ENCODE measurements at places on chromosomes 5 and 9.
A peak's percentile ranks its signal among the peaks of the same experiment; 100 is the strongest.

DNA sequence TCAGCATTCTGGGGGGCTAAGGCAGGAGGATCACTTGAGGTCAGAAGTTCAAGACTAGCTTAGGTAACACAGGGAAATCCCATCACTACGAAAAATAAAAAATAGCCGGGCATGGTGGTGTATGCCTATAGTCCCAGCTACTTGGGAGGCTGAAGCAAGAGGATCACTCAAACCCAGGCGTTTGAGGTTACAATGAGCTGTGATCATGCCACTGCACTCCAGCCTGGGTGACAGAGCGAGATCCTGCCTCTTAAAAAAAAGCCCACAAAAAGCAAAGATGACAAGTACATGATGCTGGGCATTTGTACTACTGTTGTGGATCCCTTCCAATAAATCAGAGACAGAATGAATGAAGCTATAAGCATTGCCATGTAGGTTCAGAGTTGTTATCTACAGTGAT lies 320.1 kb upstream of the PANK3 start:
- no peak for DNase-seq

DNA sequence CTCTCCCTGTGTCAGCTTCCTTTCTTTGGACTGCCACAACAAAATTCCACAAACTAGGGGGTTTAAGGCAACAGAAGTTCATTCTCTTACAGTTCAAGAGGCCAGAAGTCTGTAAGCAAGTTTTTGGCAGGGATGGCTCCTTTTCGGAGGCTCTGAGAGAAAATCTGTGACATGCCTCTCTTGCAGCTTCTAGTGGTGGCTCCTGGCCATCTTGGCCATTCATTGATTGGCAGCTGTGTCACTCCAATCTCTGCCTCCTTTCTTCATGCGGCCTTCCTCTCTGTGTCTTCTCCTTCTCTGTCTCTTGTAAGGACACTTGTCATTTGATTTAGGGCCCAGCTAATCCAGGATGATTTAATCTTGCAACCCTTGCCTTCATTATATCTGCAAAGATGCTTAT lies 2.0 kb upstream of the NEUROG1 start:
- DNase-seq: no peak

GRCh38 chr5:22249209-22249729 lies 603.9 kb downstream of the CDH12 start:
- DNase-seq: no peak

GRCh38 chr5:17019324-17019723 lies 83.2 kb upstream of the MYO10 start:
- DNase-seq: no peak

GRCh38 chr5:15074651-15075050 lies 203.1 kb upstream of the ANKH start:
- no peak for DNase-seq

- no peak for DNase-seq
These were observed 26.3 kb upstream of the SYNPO start for GRCh38 chr5:150613991-150614660.

- no peak for DNase-seq
These were observed 55.9 kb upstream of the KCNMB1 start for GRCh38 chr5:170444969-170445505.

GRCh38 chr9:5813824-5814223 lies 19.1 kb downstream of the ERMP1 start:
- DNase-seq: no peak

GRCh38 chr9:81214975-81215374 lies 474.4 kb downstream of the TLE1 start:
- no peak for DNase-seq

DNA sequence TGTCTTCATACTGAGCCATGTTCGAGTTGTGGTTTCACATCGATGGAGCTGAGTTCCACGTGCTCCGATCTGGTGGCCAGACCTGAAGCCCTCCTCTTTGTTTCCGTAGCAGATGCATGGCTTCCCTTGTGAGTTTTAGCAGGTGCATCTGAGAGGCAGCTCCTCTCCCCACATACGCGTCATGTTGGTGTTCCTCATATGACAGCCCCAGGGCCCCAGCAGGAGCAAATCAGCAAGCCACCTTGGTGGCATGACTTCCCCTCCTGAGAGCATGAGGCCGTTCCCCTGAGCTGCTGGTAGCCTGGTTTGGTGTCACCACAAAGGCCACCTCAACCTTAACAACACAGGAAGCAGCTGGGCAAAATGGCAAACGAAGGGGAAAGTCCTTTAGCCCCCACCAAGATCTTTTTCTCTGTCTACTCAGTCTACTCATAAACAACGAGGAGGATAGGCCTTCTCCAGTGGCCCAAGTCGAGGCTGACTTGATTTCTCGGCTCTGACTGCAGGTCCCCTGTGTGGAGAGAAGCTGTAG lies 5.9 kb downstream of the CYFIP2 start:
- DNase-seq: peak; percentile 67

GRCh38 chr9:98288881-98289280 lies 33.4 kb upstream of the TBC1D2 start:
- DNase-seq: no peak

- no peak for DNase-seq
These were observed 88.5 kb upstream of the DAB2 start for GRCh38 chr5:39513236-39513635.

DNA sequence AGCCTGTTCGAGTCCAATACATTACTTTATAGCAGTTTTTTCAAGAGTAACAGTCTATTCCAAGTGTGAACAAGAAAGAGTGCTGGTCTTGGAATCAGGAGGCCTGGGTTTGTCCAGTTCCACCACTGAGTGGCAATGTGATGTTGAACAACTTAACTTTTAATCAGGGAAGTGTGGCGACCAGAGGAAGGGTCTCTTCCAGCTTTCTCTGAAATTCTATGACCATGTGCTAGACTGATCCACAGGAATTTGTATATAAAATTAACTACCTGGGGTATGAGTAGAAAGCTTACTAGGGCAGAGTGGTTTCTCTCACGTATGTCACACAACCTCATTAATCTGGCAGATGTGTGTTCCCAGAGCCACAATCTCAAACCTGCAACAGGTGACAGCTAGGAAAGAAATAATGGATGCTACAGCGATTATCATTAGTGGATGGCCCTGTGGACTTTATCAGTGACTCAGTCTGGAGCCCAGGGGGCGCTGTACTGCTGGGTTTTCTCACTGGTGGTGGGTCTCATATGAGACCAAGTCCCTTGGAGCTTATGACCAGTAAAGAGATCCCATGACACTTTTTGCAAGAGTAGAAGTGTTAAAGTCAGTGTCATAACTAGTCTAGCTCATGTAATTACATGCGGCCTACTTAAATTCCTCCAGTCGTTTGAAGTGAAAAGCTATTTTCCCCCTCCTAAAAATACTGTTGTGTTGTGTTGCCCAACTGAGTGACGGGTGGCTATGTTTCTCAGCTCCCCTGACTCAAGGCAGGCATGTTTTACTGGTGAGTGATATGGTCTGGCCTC lies 116.5 kb downstream of the GDNF start:
- DNase-seq: no peak

- no peak for DNase-seq
These were observed 24.6 kb downstream of the PDZD2 start for GRCh38 chr5:31663519-31663918.

- no peak for DNase-seq
These were observed 13.7 kb downstream of the C6 start for GRCh38 chr5:41199660-41200059.

GRCh38 chr9:111925784-111926183 lies 29.2 kb downstream of the UGCG start:
- DNase-seq: no peak

DNA sequence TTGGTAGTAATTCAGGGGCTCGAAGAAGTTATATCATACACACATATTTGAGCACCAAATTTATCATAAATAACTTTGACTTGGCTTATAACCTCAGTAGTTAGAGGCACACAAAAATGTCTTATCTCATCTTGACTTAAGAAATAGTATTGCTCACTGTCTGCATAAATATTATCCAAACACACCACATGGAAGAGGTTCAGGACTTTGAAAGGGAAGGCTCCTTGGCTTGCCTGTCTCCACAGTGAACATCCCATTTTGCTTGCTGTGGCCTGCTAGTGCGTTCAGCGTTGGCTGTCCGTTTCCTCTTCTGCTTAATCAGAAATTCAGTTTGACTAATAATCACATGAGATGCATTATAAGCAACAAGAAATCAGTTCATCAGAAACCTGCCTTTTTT lies 13.9 kb downstream of the GRXCR2 start:
- DNase-seq: no peak

DNA sequence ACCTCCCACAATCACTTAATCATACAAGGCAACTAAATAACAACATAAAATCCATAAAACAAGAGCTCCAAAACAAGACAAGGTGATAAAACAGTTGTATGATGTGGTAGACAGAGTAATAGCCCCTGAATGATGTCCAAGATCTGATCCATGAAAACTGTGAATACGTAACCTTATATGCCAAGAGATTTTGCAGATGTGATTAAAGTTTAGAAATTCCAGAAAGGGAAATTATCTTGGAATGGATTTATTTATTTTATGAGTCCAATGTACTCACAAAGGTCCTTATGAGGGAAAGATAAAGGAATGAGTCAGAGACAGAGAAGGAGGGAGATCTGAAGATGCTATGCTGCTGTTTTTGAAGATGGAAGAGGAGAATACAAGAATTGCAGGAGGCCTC lies 1775.7 kb upstream of the C9orf72 start:
- DNase-seq: no peak

GRCh38 chr5:65126542-65127069 lies 355.1 kb downstream of the ADAMTS6 start:
- no peak for DNase-seq

GRCh38 chr5:139761057-139761450 lies 34.6 kb upstream of the PSD2 start:
- no peak for DNase-seq

- DNase-seq: peak; percentile 57
These were observed 20.0 kb upstream of the RUFY1 start for GRCh38 chr5:179530069-179530998.

- no peak for DNase-seq
These were observed 159.7 kb upstream of the SEMA6A start for GRCh38 chr5:116733991-116734975.

- no peak for DNase-seq
These were observed 173.2 kb downstream of the RGS3 start for GRCh38 chr9:113636693-113637092.

GRCh38 chr9:96376891-96377874 lies 6.3 kb downstream of the SLC35D2 start:
- DNase-seq: no peak

DNA sequence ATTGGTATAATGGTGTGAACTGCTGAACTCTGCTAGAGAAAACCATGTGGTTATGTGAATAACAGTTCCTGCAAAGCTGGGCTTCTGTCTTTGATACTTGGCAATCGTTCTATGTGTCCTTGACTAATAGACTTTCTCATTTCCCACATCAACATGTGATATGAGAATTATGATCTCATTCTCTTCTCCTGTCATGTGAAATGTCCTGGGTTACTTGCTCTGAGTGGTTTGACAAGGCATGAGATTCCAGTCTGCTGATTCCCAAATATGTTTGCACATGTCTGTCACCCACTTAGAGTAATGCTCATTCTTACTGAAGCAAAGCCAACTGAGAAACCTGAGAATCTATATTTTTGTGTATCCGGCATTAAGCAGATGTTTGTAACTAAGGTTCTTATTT lies 141.2 kb downstream of the PARP8 start:
- DNase-seq: no peak

DNA sequence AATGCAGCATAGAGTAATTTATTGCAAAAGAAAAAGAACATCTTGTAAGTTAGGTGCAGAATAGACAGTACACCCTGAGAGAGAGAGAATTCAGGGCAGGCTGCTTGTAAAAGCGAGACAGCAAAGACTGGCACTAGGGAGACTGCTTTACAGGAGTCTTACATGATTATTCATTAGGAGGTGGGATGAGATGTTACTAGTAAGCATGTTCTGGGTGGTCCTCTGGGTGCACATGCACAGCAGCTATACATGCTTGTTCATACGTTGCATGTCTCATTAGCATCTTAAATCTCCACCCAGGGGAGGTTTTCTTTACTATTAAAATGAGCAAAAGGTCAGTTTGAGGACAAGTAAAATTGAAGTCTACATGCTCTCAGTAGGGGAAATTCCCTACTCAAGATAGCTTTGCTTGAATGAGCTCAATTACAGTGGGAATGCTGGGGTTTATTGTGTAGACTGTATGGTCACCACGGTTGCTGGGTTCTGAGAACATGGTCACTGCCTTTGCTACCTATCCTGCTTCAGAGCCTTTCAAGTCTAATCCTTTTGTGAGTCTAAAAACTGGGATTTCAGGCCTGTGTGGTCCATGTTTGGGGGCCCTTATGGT lies 60.6 kb downstream of the RGS7BP start:
- DNase-seq: no peak

DNA sequence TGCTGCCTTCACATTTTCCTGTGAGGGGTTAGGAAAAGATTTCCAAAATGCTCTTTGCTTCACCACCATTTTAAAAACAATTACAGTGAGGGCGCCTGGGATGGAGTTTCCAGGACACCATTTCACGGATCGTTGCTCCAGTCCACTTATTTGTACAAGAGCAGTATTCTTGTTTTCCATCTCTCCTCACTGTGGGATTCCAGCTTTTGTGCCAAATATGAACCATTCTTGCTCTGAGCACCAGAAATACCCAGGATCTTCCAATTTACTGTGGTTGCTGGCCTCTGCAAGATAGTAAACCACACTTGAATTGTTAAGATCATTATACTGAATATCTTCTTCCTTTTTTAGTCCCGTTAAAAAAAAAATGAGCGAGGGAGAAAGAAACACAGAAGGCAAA lies 899.5 kb downstream of the TLE1 start:
- no peak for DNase-seq

DNA sequence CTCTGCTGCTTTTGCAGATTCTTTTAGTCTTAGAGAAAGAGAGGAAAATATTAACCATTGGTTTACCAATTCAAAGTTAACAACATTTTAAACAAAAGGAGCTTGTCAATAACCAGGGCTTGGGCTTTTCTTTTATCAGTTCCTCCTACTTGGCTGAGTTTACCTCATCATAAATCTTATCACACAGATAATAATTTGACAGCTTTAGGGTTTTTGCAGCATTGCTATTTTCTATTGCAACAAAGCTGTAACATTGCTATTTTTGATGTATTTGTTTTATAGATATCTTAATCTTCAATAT lies 9.8 kb upstream of the ABL1 start:
- no peak for DNase-seq

- no peak for DNase-seq
These were observed at the start of gene CDKN2A for GRCh38 chr9:21993893-21994555. Gene CDKN2A, minus strand, starts transcription at chr9:21994392.

DNA sequence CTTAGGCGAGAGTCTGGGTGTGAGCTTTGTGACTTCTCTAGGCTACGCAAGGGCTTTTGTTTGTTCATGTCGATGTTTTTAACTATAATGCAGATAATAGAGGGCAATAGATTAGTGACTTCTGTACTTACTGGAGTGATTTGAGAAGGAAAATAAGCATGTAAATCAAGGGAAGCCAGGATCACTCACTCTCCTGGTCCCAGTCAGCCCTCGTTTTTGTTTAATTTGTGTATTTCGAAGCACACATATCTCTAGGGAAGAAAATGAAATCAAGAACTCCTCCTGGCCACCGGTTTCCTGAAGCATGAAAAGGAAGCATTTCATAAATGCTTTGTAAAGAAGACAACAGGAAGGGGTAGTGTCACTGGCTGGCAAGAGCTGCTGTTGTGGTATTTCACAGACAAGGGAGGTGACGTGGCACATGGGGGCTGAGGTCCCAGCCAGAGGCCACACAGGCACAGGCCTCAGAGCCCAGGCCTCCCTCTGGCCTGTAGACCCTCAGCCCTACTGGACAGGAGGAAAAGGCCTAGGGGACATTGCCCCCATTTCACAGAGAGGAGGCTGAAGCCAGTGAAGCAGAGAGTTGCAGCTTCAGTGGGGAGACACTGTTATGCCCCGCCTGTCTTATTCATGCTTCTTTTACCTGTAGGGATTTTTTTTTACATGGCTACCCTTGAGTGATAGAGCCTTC lies 34.1 kb downstream of the IRF1 start:
- peak; percentile 44 for DNase-seq

GRCh38 chr5:18395126-18396110 lies 761.2 kb downstream of the TAF11L14 start:
- DNase-seq: no peak

Measured in activated CD8-positive, alpha-beta memory T cell treated with anti-CD3 and anti-CD28 coated beads for 1 hour (primary cell).